Activated naive CD4-positive, alpha-beta T cell treated with anti-CD3 and anti-CD28 coated beads for 36 hours (primary cell): ENCODE measurements at places on chromosomes 5 and 9. TPM values are rescaled to one million over a fixed set of nuclear protein-coding genes. Genes with fewer than 3 reads are reported as not detected.

ZNF79 gene
- total RNA-seq: 8.1 TPM

PCDHB4 gene
- total RNA-seq: not detected

C1QTNF2 gene
- not detected for total RNA-seq

TNC gene
- 0.05 TPM for total RNA-seq

GARIN3 gene
- total RNA-seq: 3.8 TPM

INSL4 gene
- not detected for total RNA-seq

BTNL8 gene
- total RNA-seq: not detected

PGM5 gene
- not detected for total RNA-seq

DNA sequence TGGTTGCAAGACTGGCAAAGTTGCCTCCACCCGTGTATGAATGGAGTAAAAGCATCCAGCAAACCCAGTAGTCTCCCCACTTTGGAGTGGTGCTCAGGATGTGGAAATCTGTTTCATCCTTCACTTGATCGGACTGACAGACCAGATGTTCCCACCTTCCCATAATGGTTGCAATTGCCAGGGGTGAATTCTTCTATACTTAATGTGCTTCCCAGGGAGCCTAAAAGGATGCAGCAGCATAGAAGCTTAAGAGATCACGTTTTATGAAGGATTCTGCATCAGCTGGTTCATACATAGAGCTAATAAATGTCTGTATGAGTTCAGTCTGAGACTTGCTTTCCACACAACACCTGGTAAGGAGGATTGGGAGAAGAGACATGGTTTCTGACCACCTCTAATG is 198.8 kb upstream of the S1PR3 start:
- peaks cover 22% of the 10 kb centered on the region for H3K4me1 ChIP-seq
- H3K27ac ChIP-seq: no peak overlapping the region
- H3K4me3 ChIP-seq: no peak overlapping the region
- no peaks in the 10 kb centered on the region for H3K27me3 ChIP-seq
- DNase-seq: no peak
- H3K36me3 ChIP-seq: peaks cover 2% of the 10 kb centered on the region

DNA sequence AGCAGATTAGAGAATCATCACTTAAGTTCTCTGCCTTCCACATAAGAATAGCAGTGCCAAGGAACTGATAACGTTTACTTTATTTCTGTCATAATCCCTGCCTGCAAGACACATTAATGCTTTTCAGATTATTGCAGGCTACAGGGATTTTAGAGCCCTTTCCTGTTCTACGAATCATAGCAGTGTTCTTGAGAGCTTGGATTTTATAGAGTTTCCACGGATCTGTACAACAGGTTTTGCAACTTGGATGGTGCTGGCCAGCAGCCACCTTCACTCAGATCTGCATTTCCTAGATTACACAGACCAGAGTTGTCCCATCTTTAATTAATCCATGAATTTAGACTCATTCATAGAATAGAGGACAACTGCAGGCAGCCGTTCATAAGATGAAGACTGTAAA is 38.1 kb downstream of the SLC12A2 start:
- H3K27ac ChIP-seq: no peak overlapping the region
- no peaks in the 10 kb centered on the region for H3K4me1 ChIP-seq
- H3K36me3 ChIP-seq: peaks cover 25% of the 10 kb centered on the region

DNA sequence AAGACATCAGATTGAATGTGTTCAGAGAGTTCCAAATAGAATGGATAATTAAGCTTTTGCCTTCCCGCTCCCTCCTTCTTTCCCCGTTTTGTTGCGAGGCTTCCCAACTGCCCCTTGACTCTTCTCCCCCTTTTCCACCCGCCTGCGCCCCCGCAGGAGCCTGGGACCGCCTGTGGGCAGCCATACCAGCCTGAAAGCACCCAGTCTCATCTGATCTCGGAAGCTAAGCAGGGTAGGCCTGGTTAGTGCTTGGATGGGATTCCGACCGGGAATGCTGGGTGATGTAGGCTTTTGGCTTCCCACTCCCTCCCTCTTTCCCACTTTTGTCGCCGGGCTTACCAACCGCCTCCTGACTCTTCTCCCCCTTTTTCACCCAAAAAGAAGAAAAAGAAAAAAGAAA is 6.8 kb upstream of the HSD17B4 start:
- no peaks in the 10 kb centered on the region for H3K4me1 ChIP-seq
- H3K27me3 ChIP-seq: no peaks in the 10 kb centered on the region
- no peaks in the 10 kb centered on the region for H3K36me3 ChIP-seq

- DNase-seq: no peak
- peaks cover 2% of the 10 kb centered on the region for H3K4me1 ChIP-seq
- H3K27me3 ChIP-seq: peaks cover 2% of the 10 kb centered on the region
- H3K36me3 ChIP-seq: peaks cover 4% of the 10 kb centered on the region
Measured at GRCh38 chr9:114287763-114288192, 35.1 kb upstream of the ORM1 start.

DNA sequence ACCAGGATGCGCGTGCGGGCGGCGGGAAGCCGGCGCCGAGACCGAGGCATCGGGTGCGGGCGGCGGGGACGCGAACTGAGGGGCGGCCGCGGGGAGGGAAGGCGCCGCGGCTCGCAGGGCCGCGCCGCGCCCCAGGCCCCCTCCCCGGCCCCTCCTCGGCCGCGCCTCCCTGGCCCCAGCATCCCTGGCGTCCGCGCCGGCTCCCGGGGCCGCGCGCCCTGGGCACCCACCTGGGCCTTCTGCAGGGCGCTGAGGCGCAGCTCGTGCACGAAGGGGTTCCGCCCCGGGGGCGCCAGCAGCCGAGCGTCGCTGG is 324 bp downstream of the LPCAT1 start:
- H3K27ac ChIP-seq: no peak overlapping the region
- DNase-seq: no peak
- H3K36me3 ChIP-seq: peaks cover 9% of the 10 kb centered on the region
- H3K4me3 ChIP-seq: peak overlapping the region; percentile 66
- peaks cover 22% of the 10 kb centered on the region for H3K4me1 ChIP-seq
- no peaks in the 10 kb centered on the region for H3K27me3 ChIP-seq

GRCh38 chr5:123425431-123425830 is 2.2 kb upstream of the CEP120 start:
- DNase-seq: no peak
- H3K36me3 ChIP-seq: no peaks in the 10 kb centered on the region

GRCh38 chr5:39716532-39717028 is 291.8 kb upstream of the DAB2 start:
- no peaks in the 10 kb centered on the region for H3K4me1 ChIP-seq
- no peak overlapping the region for H3K27ac ChIP-seq
- peak; percentile 74 for DNase-seq
- H3K4me3 ChIP-seq: no peak overlapping the region
- H3K36me3 ChIP-seq: no peaks in the 10 kb centered on the region
- H3K27me3 ChIP-seq: no peaks in the 10 kb centered on the region

DNA sequence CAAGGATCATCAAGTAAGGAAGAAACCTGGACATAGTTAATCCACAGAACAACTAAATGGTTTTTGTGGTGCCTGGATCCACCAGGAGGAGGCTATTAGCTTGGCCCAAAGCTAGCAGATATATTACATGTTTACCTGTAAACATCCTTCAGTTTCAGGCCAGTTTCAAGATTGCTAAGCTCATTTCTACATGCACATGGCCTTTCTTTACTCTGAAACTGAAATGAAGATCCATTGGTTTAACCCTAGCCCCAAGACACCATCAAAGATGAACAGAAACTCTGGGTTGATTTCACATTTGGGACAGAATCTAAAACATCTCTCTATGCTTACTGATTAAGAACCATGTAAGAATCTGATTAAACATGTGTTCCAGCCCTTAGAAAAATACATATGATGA is 611.8 kb downstream of the TLE1 start:
- no peaks in the 10 kb centered on the region for H3K27me3 ChIP-seq
- no peak for DNase-seq
- H3K27ac ChIP-seq: no peak overlapping the region
- H3K4me1 ChIP-seq: no peaks in the 10 kb centered on the region
- no peaks in the 10 kb centered on the region for H3K36me3 ChIP-seq

GRCh38 chr5:93226202-93226735 is 354.8 kb downstream of the NR2F1-AS1 start:
- H3K27me3 ChIP-seq: no peaks in the 10 kb centered on the region
- DNase-seq: no peak
- H3K4me3 ChIP-seq: no peak overlapping the region
- H3K4me1 ChIP-seq: no peaks in the 10 kb centered on the region
- no peak overlapping the region for H3K27ac ChIP-seq

GRCh38 chr5:135242021-135242865 is 156.8 kb downstream of the MACROH2A1 start:
- DNase-seq: no peak
- no peak overlapping the region for H3K27ac ChIP-seq

GRCh38 chr5:61589946-61590345 is 257.9 kb downstream of the ZSWIM6 start:
- H3K4me1 ChIP-seq: no peaks in the 10 kb centered on the region
- H3K27me3 ChIP-seq: peaks cover 5% of the 10 kb centered on the region
- no peak for DNase-seq
- H3K36me3 ChIP-seq: no peaks in the 10 kb centered on the region
- H3K4me3 ChIP-seq: no peak overlapping the region

GRCh38 chr9:129258124-129258822 is 80.2 kb upstream of the IER5L start:
- no peaks in the 10 kb centered on the region for H3K36me3 ChIP-seq
- peak; percentile 90 for DNase-seq
- H3K27me3 ChIP-seq: peaks cover 3% of the 10 kb centered on the region
- H3K27ac ChIP-seq: no peak overlapping the region

GRCh38 chr9:18799428-18799827 is 233.6 kb downstream of the SAXO1 start:
- H3K27me3 ChIP-seq: no peaks in the 10 kb centered on the region
- H3K4me3 ChIP-seq: no peak overlapping the region
- H3K36me3 ChIP-seq: no peaks in the 10 kb centered on the region
- no peak for DNase-seq
- no peaks in the 10 kb centered on the region for H3K4me1 ChIP-seq

DNA sequence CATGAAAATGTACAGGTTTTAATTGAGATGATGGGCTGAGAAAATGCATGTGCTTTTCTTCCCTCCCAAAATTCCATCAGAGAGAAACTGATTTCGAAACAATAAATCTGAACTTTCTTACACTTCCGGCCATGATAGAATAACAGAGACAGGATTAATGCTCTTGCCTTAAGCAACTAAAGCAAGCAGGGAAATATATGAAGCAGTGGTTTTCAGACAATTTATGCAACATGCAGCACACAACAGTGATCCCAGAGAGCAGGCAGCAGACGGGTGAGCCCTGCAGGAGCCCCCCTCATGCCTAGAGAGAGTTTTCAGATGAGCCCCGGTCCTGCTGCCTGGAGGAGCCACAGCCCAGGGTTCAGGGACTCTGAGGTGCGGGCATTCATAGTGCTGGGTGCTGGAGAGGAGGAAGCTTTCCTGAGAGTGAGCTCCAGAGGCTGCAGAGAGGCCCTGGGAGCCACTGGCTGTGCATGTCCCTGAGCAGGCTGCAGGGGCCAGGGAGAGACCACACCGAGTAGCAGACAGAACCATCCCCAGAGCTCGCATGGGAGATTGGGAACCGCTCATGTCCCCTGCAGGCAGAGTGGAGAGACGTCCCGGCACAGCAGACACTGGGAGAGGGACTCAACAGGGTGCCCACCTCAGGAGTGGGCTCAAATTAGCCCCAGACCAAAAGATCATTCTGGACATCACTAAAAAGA is 143.5 kb downstream of the OLFM1 start:
- no peaks in the 10 kb centered on the region for H3K4me1 ChIP-seq
- no peak overlapping the region for H3K4me3 ChIP-seq
- DNase-seq: no peak
- H3K36me3 ChIP-seq: no peaks in the 10 kb centered on the region
- H3K27me3 ChIP-seq: peaks cover 10% of the 10 kb centered on the region
- no peak overlapping the region for H3K27ac ChIP-seq

GRCh38 chr9:69822116-69822750 is 1.6 kb downstream of the CFAP95 start:
- no peak overlapping the region for H3K27ac ChIP-seq
- peaks cover 19% of the 10 kb centered on the region for H3K27me3 ChIP-seq
- H3K36me3 ChIP-seq: no peaks in the 10 kb centered on the region
- no peak overlapping the region for H3K4me3 ChIP-seq

DNA sequence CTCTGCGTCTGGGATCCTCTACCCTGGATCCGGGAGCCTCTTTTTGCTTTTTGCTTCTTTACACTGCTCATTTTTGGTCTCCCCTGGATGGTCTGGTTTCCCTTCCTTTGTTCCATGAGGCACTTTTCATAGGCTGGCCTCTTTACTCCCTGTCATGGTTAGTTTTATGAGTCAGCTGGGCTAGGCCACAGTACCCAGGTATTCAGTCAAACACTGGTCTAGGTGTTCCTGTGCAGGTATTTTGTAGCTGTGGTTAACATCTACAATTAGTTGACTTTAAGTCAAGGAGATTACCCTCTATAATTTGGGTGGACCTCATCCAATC is 17.5 kb downstream of the ANKRD33B start:
- peaks cover 22% of the 10 kb centered on the region for H3K27me3 ChIP-seq
- H3K4me3 ChIP-seq: no peak overlapping the region
- peaks cover 62% of the 10 kb centered on the region for H3K4me1 ChIP-seq
- H3K27ac ChIP-seq: no peak overlapping the region
- H3K36me3 ChIP-seq: no peaks in the 10 kb centered on the region

- H3K27ac ChIP-seq: no peak overlapping the region
- H3K4me1 ChIP-seq: no peaks in the 10 kb centered on the region
- H3K27me3 ChIP-seq: peaks cover 5% of the 10 kb centered on the region
Measured at GRCh38 chr5:110853267-110853666, 114.5 kb downstream of the SLC25A46 start.

DNA sequence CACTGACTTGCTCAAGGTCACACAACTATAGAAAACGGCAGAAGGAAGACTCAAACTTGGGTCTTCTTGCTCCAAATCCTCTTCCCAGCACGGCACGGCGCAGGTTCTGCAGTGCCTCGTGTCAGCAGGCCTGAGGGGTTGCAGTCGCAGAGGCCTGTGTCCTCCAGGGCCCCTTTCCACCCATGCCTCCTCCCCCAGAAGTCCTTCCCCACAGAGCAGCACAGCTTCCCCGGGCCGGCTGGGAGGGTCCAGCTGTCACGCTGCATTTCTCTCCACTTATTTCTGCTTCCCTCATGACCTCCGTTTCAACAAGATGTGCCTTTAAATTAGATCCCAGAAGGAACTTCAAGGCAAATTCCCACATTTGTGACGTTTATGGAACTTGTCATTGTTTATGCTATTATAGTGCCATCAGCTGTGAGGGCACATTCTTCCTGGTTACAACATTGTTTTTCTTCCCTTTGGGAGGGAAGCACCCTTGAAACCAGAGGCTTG is 148.4 kb downstream of the C5orf15 start:
- no peak overlapping the region for H3K27ac ChIP-seq
- H3K4me3 ChIP-seq: no peak overlapping the region
- peaks cover 11% of the 10 kb centered on the region for H3K4me1 ChIP-seq
- no peak for DNase-seq

DNA sequence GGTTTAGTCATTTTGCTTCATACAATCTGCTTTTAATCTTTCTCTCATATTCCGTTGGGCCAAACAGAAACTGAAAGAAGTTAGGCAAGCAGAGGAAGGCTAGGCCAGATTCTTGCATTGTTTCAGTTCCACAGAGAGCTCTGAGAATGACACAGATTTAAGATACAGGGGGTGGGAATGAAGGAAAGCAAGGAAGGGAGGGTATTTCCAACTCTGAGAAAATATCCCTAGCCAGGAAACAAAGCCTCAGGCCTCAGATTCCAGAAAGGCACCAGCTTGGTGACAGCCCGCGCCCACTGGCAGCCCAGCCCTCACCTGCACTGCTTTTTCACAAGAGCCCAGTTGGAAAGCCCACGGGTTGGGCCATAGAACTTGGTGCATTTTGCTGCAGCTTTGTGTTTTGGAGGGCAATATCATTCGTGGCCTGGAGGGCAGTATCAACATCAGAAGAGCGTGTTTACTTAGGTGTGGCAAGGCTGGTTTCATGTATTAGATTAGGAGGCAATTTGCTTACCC is 63.5 kb downstream of the ENC1 start:
- DNase-seq: peak; percentile 13
- H3K27me3 ChIP-seq: peaks cover 1% of the 10 kb centered on the region
- H3K27ac ChIP-seq: no peak overlapping the region
- peaks cover 36% of the 10 kb centered on the region for H3K4me1 ChIP-seq
- H3K4me3 ChIP-seq: no peak overlapping the region
- H3K36me3 ChIP-seq: no peaks in the 10 kb centered on the region
